ENCODE measurements at places on chromosomes 5 and 9. TPM values are rescaled to one million over a fixed set of nuclear protein-coding genes. Genes with fewer than 3 reads are reported as not detected.

NIM1K gene
- polyA plus RNA-seq: 0.42 TPM

CTNNAL1 gene
- polyA plus RNA-seq: 37.8 TPM

NPR3 gene
- polyA plus RNA-seq: 23.1 TPM

INSL4 gene
- not detected for polyA plus RNA-seq

LAMC3 gene
- 1.1 TPM for polyA plus RNA-seq

PRRX2 gene
- polyA plus RNA-seq: 4.3 TPM

S1PR3 gene
- 28.1 TPM for polyA plus RNA-seq

GRCh38 chr5:108623826-108624225 is 123.9 kb upstream of the FER start:
- DNase-seq: no peak

DNA sequence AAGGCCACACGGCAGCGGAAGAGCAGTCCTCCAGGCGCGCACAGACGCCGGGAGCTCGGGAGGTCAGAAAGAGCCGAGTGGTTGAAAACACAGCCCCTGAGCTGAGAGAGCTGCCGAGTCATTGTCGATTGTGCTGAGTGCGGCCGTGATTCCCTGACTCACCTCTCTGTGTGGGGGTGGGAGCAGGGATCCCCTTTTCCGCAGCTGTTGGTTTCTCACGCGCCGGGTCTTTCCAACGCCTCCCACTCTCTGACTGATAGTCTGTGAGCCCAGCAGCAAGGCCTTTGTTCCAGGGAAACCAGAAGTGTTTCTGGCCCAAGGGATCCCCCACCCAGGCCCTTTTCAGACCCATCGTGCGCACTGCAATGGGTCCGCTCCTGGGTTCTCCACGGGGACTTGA is 97.3 kb downstream of the MRPL36 start:
- no peak for DNase-seq

GRCh38 chr5:19240170-19240569 is 747.8 kb downstream of the CDH18 start:
- no peak for DNase-seq

- no peak for DNase-seq
Measured at GRCh38 chr5:28580616-28581015, 1542.2 kb upstream of the CDH9 start.

- DNase-seq: no peak
Measured at GRCh38 chr5:107505763-107506534, 164.8 kb downstream of the EFNA5 start.

DNA sequence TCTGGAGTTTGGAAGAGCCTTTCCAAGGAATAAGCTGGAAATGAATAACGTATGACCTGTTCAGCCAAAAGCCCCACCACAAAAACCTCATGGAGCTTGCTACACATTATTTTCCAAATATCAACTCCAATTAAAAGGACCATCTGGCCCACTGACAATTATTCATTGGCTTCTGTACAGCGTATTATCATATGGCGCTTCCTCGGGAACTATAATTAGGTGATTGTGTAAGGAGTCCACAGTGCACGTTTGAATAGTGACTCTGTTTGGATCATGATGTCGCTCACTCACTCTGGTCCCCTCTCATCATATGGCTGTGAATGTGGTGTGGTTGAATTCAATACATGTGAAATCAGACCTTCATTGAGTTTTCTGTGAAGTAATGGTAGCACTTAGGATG is 52.1 kb downstream of the GDNF start:
- DNase-seq: no peak

GRCh38 chr5:115586525-115587146 is 15.6 kb downstream of the TICAM2 start:
- no peak for DNase-seq

- DNase-seq: peak; percentile 59
Measured at GRCh38 chr9:116154334-116154975, 864 bp downstream of the PAPPA start.

- peak; percentile 54 for DNase-seq
Measured at GRCh38 chr9:131747352-131747751, 7.5 kb upstream of the RAPGEF1 start.

DNA sequence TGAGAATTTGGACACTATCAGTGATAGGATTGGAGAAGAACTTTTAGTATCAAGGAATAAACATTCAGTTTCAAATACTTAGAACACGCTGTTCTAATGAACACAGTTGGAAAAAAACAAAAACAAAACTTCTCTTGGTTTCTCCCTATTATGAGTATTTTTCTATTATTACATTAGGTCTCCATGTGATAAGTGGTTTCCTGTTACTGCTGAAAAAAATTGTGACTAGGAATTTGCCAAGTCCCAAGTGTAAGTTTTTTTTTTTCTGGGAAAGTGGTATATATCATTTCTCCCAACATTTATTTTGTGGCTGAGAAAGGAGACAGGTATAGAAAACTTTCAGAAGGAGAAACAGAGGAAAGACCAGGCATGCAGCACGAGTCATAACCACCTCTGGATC is 41.1 kb downstream of the PCSK1 start:
- DNase-seq: no peak

DNA sequence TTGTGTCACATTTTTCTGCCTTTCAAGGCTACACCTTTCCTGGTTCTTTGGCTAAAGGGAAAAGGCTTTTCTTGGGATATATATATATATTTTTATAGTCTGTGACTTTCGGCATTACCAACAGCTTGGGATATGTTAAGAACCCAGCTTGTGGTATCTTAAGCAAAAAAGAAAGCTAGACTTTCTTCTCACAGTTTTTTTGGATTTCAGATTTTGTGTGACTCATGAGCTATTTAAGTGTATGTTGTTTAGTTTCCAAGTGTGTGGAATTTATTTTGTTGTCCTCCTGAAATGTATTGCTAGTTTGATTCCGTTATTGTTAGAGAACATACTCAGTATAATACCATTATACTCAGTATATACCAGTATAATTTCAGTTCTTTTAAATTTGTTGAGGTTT is 64.8 kb downstream of the ERCC6L2 start:
- DNase-seq: no peak

Measured in muscle of back (tissue), 13 donors.